ENCODE measurements at places on chromosomes 16 and 17. TPM values are rescaled to one million over a fixed set of nuclear protein-coding genes. Genes with fewer than 3 reads are reported as not detected.

GRCh38 chr16:49951574-49952195 is 73.3 kb upstream of the CNEP1R1 start:
- no peak for DNase-seq

- DNase-seq = no peak
These were observed 29.6 kb downstream of the ACSF3 start for GRCh38 chr16:89123001-89123830.

DNA sequence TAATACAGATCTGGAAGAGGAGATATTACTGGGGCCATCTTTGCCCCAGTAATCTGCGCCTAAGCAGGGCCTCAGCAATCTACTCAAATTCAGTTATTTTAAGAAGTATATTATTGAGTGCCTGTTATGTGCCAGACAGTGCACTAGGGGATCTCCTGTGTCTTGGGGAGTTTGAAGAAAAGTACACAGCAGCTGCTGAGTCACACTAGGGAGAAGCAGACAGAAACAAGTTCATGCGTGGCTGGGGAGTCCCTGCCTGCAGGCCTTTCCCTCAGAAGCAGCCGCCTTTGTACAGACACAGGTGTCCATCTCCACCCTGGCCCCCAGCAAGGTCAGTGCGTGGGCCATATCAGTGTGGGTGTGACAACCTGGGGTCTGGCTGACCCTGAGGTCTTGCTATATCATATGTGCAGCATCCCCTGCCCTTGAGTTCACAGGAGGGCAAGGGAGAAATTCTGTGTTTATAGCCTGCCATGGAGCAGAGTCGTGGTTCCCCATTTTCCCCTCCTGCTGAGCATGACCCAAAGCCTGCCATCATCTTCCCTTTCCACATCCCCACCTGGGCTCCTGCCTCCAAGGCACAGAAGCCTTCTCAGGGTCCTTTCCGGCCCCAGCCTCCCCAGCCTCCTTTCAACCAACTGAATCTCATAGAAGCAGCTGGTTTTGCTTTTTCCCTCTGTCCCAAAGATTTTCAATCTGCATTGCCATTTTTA is 229.9 kb upstream of the SDK2 start:
- no peak for DNase-seq

DNA sequence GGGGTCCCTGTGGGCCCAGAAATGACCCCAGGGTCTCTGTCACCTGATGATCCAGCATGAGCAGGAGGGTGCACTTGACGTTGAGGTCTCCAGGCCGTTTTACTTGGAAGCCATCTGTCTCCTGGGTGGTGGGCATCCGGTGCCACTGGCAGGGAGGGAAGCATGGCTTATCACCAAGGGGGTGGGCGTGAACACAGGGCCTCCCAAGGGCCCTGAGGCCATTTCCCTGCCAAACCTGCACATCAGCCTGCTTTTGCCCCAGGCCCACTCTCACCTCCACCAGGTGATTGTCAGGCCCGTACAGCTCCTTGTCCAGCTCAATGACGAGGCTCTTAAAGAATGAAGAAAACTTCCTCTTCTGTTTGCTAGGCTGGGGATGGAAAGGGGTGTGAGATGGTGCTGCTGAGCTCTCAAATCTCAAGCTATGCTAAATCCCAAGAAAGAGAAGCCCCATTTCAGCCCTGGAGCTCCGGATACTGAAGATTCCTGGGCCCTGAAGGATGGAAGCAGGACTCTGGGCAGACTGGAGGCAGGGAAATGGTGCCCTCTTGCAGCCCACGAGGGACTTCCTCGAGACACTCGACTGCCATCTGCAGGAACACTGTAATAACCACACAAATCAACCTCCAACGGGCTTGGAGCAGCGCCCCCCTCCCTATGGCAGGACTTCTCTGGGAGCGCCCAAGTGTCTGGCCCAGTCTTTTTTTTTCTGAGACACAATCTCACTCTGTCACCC is 7.1 kb upstream of the FTSJ3 start:
- DNase-seq = no peak

GRCh38 chr17:50414808-50415207 is 11.2 kb upstream of the ACSF2 start:
- DNase-seq = no peak

DNA sequence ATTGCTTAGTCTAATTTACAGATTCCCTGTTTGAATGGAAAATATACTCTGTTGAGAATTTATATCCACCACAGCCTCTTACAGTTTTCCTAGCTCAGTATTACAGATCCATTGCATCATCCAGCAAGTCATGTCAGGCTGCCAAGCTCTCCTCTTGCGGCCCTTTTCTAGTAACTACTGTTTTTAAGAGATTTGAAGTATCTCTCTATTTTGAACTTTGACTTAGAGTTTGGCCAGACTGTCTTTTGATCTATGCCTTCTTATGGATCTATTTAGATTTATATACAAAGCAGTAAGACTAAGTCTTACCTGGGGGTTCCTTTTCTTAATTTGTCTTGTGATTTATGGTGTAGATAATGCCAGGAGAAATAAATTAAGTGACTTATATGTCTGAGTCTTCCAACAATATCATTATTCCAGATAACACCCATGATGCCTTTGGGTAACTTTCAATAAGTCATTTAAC is 53.1 kb upstream of the ABCC11 start:
- no peak for DNase-seq

GRCh38 chr16:16147316-16147999 is 75.8 kb downstream of the ABCC6 start:
- no peak for DNase-seq

Gene ABCC11
- total RNA-seq = not detected

Gene UMOD
- total RNA-seq = not detected
